Stimulated activated CD4-positive, alpha-beta T cell treated with anti-CD3 and anti-CD28 coated beads, Interleukin-1b, Interleukin-23, amount 100 ng/mL, for 1 hour (primary cell): ENCODE measurements at places on chromosomes 6 and 20.

GRCh38 chr6:90534337-90535025 is 52.4 kb downstream of the MAP3K7 start:
- no peak for DNase-seq

GRCh38 chr6:28485482-28485881 is 30.1 kb downstream of the GPX6 start:
- no peak for DNase-seq

DNA sequence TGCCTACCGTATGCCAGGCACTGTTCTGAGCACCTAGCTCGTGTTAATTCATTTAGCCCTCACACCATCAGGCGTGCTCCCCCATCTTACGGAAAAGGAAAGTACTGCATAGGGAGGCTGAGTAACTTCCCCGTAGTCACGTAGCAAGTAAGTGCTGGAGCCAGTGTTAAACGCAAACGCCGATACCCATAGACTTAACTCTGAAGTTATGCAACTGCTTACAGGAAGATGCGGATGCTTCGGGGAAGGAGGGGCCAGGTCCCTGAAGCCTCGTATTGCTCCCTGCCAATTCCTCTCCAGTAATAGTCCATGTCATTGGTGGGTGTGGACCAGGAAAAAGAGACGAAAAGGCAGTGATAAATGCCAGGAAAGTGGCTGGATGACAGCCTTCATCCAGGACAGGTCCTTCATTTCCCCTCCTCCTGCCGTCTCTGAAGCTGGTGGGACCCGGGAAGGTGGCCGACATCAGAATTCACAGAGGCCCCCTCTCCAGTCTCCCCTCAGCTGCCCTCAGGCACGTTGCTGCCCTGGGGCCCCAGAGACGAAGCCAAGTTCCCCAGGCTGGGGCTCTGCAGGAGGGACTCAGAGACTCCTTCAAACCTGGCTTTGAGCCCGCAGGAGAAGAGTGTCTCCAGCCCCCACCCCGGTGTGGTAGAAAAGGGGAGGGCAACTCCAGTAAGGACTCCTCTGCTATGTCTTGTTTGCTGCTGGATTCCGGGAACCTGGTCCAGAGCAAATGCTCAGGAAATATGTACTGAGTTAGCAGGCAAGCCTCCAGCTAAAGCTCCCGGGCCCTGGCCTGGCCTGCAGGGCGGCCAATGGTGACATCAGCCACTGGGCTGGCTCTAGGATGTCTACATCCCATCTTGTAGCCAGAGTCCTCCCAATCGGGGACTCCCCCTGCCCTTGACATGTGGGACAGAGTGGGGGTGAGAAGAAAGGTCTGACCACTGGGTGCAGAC is 37.8 kb downstream of the RAB44 start:
- DNase-seq = no peak

DNA sequence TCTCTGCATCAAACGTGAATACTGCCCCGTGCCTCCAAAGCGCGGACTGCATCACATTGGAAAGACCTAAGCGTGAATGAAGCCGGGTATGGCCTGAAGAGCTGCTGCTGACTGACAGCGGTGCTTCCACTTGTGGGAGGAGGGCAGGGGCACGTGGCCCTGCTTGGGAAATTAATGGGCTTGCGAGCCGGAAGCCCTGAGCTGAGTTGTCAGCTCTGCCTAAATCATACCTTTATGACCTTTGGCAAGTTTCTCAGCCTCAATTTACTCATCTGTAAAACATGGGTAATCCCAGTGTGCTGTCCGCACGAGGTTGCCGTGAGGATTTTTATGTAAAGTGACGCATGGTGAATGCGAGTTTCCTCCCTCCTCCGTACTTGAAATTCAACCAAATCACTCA is 67.0 kb upstream of the FOXQ1 start:
- DNase-seq = no peak

DNA sequence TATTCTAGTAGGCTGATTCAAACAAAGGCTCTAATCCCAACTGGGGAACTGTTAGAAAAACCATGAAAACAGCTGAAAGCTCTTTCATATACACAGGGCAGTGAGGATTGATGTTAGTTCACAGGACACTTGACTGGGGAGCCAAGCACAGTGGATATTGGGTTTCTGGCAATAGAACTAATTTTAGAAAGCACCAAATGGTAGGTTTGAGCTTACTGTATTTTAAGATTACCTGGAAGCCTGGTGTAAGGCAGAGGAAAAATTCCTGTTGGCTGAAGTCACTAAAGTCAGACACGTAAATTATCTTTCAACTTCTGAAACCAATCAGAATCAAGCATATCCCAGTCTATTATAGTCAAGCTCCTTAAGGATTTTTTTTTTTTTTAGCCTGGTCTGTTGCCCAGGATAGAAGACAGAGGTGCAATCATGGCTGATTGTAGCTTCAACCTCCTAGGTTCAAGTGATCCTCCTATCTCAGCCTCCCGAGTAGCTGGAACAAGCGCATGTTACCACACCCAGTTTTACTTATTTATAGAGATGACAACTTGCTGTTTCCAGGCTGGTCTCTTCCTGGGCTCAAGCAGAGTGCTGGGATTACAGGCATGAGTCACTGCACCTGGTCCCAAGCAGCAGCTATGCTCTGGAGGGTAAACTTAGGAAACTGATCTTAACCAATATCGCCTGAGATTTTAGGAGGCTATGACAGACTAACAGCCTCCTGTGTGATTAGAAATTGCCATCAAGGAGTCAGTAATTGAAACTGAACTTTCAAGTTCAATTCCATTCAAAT is 32.5 kb upstream of the SYNCRIP start:
- no peak for DNase-seq

- no peak for DNase-seq
These were observed at the start of gene HTR1E for GRCh38 chr6:86937219-86938079. TSS of gene HTR1E (plus strand) at chr6:86937528. CDS start at chr6:87015335, 77,807 bp downstream.

- DNase-seq = no peak
These were observed 198.0 kb downstream of the SIM1 start for GRCh38 chr6:100266494-100267401.

DNA sequence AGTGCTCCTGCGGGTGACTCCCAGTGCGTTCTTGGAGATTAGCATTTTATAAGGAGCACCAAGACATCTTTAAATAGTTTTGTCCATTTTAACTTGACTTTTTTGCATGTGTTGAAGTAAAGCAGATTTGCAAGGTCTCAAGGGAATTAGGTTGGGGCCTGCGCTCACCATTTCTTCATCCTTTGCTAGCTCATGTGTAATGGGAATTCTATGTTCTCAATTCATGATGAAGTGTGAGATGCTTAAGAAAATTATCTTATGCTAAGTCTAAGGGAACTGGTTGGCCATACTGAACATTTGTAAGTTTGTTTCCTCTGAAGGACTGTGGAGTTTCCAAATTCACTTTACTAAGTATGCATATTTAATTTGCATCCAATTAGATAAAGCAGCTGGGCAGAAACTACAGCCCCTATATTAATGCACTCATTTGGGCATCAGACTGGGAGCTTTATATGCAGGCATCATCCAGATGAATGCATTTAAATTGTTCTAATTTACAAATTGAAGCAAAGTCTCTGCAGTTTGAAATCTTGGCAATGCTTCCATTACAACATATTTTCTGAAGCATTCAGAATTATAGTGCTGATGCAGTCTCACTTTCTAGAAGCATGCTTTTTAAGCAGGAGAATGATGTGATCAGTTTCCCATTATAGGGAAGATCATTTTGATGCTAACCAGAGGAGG is 108.3 kb upstream of the AKAP12 start:
- DNase-seq = no peak

GRCh38 chr20:38674765-38675133 is 49.5 kb upstream of the SLC32A1 start:
- DNase-seq = no peak

DNA sequence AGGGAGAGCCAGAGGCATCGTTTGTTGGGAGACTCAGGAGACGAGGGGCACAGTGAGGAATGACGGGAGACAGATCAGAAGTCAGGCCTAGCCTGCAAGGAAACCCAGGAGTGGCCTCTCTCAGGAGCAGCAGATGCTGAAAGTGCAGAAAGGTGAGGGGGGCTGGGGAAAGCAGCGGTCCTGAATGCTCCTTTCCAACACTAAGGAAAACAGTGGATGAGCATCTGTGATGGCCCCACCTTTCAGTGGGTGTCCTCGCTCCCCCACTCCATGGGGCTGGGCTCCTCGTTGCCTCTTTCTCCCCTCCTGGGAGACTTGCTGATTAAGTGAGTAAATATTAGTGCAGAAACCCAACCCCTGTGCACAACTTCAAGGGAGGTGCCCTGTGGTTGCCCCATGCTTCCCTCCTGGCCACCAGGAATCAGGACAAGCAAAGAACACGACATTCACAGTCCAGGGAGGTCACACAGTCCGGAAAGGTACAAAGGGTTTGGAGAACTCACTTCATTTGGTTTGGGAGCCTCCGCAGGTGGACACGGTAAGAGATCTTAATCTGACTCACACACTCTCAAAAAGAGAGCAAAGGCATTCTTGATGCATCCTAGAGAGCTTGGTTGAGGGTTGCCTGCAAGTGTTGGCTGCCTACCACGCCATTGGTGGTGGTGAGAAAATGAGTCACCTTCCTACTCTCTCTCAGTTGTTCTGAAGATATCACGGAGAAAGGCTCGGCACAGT is 9.7 kb upstream of the BPIFB1 start:
- no peak for DNase-seq

- DNase-seq = no peak
These were observed 38.9 kb downstream of the CDK19 start for GRCh38 chr6:110776413-110776812.

- no peak for DNase-seq
These were observed 19.0 kb downstream of the STX16 start for GRCh38 chr20:58670102-58670501.

GRCh38 chr20:9374480-9374879 is 139.9 kb upstream of the LAMP5 start:
- no peak for DNase-seq

DNA sequence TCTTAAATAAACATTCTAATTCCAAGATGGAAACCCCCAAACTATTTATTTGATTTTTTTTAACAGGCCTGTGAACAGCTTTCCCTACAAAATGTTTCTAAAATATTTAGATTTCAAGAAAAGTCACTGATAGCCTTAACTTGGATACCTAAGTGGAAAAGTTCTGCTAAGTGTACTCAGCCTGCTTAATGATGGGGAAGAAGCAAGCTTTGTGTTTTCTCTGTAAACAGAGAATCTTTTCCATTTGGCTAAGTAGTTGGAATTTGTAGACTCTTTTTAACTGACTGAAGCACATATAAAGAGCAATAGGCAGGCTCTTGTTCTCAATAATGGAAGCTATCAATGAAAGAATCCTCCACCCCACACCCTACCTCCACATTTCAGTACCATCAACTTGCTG is 108.2 kb downstream of the KIF6 start:
- DNase-seq = no peak

- no peak for DNase-seq
These were observed 4.1 kb downstream of the CCDC170 start for GRCh38 chr6:151497905-151498304.

GRCh38 chr20:25325997-25326396 is 64.6 kb downstream of the ABHD12 start:
- DNase-seq = no peak

- DNase-seq = no peak
These were observed 208.8 kb upstream of the PLCB4 start for GRCh38 chr20:8860011-8860495.

- no peak for DNase-seq
These were observed 51.2 kb downstream of the VAPB start for GRCh38 chr20:58440021-58440767.

GRCh38 chr6:30075790-30076732 is 492 bp upstream of the RNF39 start:
- no peak for DNase-seq

DNA sequence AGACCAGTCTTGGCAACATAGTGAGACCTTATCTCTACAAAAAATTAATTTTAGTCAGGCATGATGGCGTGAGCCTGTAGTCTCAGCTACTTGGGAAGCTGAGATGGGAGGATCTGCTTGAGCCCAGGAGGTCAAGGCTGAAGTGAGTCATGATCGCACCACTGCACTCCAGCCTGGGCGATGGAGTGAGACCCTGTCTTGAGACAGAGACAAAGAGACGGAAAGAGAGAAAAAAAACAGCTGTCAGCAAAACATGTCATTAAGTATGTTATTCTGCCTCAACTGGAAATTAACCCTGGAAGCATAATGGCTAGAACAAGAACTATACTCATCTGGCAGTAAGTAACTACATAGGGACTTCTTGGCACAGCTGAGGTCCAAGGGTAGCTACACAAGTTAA is 7.2 kb downstream of the MMS22L start:
- no peak for DNase-seq

DNA sequence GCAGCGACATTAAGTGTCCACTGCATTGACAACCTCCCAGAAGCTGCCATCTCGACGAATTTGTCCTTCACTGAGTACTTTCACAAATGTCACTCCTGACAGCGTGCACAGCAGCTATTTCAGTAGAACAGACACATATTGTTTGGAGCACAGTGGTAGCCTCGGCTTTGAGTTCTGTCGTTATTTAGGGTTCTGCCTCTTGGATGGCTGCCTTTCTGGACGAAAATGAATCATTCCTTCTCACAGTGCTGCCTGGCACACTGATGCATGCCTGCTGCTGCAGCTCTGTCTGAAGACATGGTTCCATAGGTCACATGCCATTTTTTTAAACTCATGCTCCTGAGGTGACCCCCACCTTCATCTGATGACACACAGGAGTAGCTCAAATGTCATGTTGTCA is 477.0 kb downstream of the C6orf118 start:
- DNase-seq = no peak

DNA sequence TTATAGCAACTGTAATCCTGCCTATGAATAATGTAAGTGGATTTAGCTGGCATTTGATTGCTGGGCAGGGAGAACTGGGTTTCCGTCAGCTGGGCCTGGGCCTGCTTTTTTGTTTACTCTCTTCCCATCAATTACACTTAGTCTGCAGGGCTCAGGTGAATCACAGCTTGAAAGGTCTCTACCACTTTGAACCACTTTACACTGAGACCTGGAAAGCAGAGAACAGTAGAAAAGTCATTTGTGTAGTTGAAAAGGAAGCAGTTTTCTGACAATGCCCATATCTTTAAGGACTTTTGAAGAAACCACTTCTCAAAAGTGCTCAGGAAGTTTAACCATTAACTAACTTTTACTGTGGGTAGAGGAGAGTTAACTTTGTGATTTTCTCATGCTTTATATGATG is 315.4 kb upstream of the SASH1 start:
- no peak for DNase-seq

DNA sequence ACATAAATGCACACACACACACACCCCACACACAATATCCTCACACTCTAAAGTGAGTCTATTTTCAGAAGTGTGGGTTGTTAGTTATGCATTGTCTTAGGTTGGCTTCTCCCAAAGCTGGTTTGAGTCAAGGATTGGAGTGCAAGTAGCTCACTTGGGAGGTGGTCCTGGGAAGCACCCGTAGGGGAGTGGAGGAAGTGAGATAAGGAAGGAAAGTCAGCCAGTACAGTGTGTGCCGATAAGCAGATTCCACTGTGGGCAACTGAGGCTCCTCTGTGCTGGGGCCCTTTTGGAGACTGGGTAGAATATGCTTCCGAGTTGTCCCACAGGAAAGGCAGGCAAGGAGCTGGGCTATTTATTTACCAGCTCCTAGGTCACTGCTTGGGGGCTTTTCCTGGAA is 67.2 kb downstream of the PLCB4 start:
- no peak for DNase-seq
